Hematopoietic multipotent progenitor cell (in vitro differentiated cells): ENCODE measurements at places on chromosomes 1 and 21. TPM values are rescaled to one million over a fixed set of nuclear protein-coding genes. Genes with fewer than 3 reads are reported as not detected.

- DNase-seq: no peak
These were observed 820.9 kb upstream of the ADGRL4 start for GRCh38 chr1:79827446-79827845.

GRCh38 chr1:1917304-1917976 is 1.6 kb downstream of the TMEM52 start:
- no peak for DNase-seq

- no peak for DNase-seq
These were observed 872 bp downstream of the GPBP1L1 start for GRCh38 chr1:45685308-45686014.

DNA sequence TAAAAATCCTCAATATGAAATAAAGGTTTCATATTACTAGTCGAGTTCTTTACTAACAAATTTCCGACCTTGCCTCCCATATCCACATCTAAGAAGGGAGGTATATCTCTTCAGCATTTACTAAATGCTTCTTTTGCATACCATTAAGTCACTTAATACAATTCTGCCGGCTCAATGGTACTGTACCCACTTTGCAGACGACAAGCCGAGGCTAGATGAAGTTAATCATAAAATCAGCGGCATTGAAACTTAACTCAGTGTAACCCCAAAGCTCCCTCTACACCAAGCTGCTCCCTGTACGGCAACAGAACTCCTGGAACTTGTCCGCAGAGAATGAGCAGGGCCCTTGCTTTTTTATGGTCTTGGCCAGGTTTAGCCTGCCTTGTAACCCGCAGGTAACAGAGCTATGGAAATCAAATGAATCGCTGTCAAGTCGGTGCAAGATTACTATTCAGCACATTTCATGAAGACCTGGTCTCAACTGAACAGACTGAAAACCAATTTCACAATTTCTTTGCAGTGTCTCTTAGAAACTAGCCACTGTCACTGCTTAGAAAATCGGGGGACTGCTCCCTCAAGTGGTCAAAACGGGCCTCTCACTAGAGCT is 738 bp downstream of the INTS7 start:
- no peak for DNase-seq

DNA sequence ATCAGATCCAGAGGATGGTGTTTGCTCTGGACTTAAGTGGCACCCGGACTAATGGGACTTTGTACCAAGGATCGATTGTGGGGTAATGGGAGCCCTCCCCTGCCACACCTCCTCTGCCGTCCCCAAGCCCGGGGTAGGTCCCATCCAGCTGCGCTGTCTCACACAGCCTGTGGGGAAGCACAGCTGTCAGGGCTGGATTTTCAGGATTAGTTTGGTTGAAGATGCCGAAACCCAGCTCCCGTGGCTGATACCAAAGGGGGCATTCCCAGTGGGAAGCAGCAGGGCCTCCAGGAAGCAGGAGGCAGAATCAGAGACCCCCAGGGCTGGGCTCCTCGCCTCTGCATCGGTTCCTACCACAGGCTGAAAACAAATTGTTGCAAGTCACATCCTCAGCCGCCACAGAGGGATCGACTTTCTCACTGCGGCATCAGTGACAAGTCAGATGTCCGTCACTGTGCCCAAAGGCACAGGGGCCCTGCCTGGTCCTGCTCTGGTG is 59.7 kb downstream of the MATN1 start:
- DNase-seq: no peak

- peak; percentile 40 for DNase-seq
These were observed 73.7 kb upstream of the NRIP1 start for GRCh38 chr21:15138490-15138889.

- no peak for DNase-seq
These were observed 319.1 kb upstream of the SGIP1 start for GRCh38 chr1:66214901-66215300.

DNA sequence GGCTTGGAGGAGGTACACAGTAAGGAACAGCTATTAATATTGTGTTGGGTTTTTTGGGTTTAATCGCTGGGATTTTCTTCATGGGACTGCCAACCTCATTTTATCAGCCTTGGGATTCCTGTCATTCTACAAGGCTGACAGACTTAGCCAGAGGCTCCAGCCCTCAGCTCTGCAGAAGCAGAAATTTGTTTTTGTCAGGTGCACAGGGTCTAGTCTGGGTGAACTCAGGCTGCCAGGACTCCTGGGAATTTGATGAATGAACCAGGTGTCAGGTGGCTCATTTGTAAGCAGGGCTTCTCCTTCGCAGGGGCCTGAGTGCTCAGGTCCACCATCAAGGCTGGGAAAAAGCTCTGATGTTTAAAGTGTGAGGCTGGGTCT is 11.5 kb upstream of the ZNF362 start:
- no peak for DNase-seq

DNA sequence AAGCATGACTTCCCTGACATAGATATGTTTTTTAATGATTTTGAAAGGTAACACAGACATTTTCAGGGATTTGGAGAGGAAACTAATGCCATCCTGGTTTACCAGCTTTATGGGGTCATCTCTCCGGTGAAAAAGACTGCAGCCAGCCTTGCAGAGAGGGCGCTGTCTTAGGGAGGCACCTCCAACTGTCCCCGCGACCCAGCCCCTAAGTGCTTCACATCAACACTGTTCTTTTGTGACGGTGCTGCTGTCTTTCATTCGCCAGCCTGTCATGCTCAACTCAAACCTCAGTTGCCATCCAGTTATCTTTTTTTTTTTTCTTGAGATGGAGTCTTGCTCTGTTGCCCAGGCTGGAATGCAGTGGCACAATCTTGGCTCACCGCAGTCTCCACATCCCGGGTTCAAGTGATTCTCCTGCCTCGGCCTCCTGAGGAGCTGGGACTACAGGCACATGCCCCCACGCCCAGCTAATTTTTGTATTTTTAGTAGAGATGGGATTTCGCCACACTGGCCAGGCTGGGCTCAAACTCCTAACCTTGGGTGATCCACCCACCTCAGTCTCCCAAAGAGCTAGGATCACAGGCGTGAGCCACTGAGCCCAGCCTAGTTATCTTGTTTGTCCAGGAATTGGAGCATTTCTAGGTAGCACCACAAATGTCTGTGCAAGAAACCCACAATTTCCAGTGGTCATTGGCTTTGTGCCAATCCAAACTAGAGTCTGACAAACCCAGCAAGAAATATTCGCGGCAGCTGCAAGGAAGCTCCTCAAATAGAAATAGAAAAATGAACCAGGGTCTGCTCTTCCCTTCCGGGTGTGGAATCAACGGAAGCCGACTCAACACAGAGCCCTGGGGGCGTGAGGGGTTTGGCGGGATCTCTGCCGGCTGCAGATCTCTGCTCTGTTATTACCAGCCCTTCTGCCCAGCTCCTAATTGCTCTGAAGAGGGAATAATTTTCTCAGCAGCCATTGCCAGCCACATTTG is 24.2 kb downstream of the PDE9A start:
- no peak for DNase-seq

- no peak for DNase-seq
These were observed 11.3 kb upstream of the PLA2G2A start for GRCh38 chr1:19990689-19991088.

DNA sequence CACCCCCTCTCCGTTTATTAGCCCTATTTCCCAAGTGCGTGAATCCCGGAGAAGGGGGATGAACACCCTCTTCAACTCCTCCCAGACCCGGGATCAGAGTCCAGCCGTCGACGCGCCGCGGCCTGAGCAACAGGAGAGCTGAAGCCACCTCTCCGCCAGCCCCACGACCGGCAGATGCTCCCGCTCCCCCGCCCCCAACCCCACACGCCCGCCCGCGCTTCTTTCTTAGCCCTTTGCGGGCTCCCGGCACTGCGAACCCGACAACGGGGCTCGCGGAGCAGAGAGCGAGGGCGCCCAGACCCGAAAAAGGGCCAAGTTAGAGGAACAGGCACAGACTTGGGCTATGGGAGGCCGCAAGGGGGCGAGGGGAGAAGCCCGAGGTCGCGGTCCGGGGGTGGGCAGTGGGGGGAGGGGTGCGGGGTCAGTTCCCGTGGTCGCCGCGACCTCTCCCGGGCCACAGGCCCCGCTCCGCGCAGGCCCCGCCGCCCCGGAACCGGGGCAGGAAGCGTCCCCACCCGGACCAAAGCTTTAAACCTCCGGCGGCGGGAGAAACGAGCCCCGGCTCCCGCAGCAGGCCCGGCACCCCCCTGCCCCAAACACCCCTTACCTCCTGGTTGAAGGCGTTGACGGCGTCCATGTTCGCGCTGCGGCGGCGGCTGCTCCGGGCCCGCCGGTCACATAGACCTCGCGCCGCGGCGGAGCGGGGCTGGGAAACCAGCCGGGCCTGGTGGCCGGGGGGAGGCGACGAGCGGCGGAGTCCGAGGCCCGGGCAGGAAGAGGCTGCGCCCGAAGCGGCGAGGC is 662 bp downstream of the SCAF4 start:
- peak; percentile 70 for DNase-seq

DNA sequence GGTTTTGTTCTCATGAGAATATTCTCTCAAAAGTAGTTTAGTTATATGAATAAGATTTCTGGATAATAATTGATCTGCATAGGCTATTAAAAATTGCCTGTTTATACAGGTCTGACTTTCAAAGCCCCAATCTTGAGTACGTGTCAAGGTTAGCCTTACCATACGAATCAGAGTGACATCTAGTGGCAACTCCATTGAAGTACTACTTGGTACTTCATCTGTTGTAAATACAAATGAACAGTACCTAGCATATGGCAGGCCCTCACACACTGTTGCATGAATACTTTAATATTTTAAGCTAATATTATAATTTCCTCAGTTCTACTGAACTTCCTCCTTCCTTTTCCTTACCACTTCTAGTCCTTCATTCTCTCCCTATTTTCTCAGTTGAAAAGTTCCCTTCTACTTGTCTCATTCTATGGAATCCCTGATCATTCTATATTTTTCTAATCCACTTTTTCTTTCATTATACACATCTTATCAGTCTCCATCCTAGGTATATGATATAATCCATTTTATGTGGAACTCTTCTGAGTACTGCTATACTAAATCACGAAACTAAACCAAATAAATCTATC is 101.2 kb downstream of the AKT3 start:
- peak; percentile 51 for DNase-seq

GRCh38 chr1:64499011-64499410 is 29.1 kb downstream of the CACHD1 start:
- DNase-seq: no peak

- no peak for DNase-seq
These were observed 79.9 kb downstream of the UCK2 start for GRCh38 chr1:165907256-165907857.

- no peak for DNase-seq
These were observed 62.1 kb upstream of the ZNF326 start for GRCh38 chr1:89932598-89933364.

- peak; percentile 20 for DNase-seq
These were observed 7.0 kb downstream of the ENSA start for GRCh38 chr1:150622303-150622975.

DNA sequence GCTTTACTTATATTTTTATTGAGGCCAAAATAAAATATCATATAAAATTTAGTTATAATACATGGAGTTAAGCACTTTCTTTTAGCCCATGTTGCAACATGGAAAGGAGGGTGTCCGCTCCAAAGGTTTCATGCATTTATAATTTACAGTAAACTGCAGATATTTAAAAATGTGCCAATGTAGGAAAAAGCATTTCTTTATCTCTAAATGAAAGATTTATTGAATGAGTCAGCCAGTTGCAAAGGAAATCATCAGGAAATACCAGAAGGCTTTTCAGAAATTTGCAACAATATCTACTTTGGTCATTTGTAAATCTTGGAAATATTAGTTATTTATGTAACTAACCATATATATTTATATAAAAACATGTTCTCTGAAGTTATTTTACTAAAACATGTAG is 12.1 kb downstream of the ATP6V1G3 start:
- no peak for DNase-seq

DNA sequence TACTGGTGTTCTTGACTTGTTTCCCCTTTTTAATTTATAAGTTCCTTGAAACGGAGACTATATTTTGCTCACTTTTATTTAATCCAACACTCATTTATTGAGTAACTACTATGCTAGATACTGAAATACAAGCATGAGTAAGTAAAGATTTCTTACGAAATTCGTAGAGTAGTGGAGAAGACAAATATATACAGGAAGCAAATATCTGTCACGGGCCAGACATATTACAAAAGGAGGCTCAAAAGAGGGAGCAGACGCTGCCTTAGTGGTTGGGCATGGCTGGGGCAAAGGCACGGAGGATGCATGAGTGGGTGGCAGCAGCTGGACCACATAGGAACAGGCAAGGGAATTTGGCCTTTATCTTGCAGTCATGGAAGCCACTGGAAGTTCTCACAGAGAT is 6.8 kb downstream of the NCF2 start:
- no peak for DNase-seq

GRCh38 chr1:224368409-224368808 is 11.7 kb downstream of the CNIH4 start:
- no peak for DNase-seq

DNA sequence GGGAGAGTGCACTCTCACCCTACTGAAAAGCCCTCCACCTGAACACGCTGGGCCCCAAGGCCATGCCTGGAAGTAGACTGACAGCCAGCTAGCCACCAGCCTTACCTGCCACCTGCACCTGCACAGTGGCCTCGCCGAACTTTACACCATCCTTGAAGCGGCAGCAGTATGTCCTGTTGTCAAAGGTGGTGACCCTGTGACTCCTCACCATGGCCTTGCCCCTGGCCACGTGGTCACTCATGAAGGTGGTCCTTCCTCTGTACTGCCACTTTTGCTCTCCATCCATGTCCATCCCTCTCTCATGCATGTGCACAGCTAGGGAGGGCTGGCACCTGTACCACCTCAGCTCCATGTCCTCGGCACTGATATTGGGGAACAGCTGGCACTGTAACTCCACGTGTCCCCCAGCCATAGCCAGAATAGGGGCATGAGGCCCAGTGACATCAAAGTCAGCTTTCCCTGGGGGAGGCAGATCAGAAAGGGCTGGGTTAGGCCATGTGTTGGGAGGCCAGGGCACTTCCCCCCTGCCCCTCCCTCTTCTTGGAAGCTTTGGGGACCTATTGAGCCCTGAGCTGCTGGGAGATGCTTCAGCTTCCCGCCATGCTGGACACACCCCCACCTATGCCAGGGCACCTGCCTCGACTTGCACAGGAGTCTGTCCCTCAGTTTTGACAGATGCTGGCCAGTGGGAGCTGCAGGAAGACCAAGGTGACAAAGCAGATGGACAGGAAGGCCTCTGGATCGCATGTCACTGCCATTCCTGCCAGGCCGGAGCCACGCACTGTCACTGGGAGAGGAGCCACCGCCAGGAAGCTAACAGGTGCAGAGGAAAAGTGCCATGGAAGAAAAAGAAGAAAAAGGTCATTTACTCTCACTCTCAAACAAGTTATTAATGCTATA is 24.6 kb downstream of the RNF187 start:
- DNase-seq: no peak

CHD1L gene
- total RNA-seq: 28.5 TPM

TMEM82 gene
- total RNA-seq: not detected

LRRC39 gene
- 0.27 TPM for total RNA-seq

SIPA1L2 gene
- total RNA-seq: 0.81 TPM

RNU1-2 gene
- total RNA-seq: under 0.01 TPM

ELAPOR1 gene
- total RNA-seq: 0.27 TPM

LRRC71 gene
- total RNA-seq: not detected

OR6N1 gene
- total RNA-seq: not detected

GIPC2 gene
- total RNA-seq: 0.54 TPM

SEMA4A gene
- 15.1 TPM for total RNA-seq

NSL1 gene
- total RNA-seq: 43.9 TPM

GBP2 gene
- total RNA-seq: 88.9 TPM

SAMD11 gene
- 0.54 TPM for total RNA-seq

REG4 gene
- under 0.01 TPM for total RNA-seq

FBXO2 gene
- 0.27 TPM for total RNA-seq
